Right renal cortex interstitium (tissue), 3 donors: ENCODE measurements at places on chromosomes 16 and 17.

DNA sequence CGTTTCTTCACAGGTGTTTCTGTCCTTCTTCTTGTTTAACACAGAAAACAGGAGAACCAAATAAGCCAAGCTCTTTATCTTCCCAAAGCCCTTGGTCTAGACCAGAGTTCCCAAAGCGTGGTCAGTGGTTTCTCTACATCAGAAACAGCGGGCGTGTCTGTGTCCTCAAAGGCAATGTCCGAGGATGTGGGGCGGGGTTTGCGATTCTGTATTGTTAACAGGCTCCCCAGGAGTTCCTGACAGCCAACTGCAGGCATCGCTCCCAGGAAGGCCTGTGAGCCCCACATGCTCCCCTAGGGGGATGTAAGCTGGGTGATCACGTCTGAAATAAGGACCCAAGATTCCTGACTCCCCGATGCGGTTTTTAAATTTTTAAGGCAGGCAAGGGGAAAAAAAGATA is 28.4 kb upstream of the SLC25A19 start:
- DNase-seq, result no peak

DNA sequence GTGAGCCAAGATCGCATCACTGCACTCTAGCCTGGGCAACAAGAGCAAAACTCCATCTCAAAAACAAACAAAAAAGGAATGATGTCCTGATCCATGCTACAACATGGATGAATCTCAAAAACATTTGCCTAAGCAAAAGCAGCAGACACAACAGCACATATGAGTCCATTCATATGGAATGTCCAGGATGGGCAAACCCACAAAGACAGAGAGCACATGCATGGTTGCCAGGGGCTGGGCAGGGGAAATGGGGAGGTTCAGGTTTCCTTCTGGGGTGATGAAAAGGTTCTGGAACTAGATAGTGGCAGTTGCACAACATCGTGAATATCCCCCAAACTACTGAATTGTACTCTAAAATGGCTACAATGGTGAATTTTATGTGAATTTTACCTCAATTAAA is 35.3 kb upstream of the RAI1 start:
- DNase-seq, result no peak

- DNase-seq, result no peak
Observed at GRCh38 chr16:14511800-14512135, 118.3 kb downstream of the PARN start.

DNA sequence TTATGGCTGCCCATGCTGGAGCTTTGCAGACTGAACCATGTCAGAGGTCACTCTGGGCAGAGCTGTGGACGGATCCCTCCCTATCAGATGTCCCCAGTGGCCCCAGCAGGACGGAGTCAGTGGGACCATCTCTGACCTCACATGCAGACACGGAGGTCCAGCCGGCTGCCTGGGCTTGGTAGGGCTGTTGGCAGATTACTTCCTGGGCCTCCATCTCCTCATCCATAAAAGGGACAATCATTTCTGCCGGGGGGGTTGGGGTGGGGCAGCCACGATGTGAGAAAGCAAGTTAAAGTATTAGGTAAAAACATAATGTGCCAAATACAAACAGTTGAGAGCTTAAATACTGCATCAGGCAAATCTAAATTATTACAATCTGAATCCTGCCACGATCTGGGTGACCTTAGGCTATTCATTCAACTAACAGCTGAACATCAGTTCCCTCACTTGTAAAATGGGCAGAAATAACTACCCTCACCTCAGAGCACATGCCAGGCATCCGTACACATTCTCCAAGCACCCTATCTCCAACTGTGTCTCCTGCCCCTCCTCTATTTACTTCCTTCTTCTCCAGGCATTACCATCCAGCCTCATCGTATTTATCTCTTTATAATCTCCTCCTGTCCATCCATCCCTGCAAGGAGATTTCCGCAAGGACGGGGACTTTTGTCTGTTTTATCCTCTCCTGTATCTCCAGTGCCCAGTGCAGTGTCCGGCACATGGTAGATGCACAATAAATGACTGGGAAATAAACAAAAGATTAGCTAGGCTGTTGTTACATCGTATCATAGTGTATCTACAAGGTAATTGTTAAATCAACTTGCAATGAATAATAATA is 192.3 kb upstream of the FOXF1 start:
- no peak for DNase-seq

GRCh38 chr17:40854175-40854814 is 12.7 kb downstream of the KRT12 start:
- DNase-seq, result no peak

- peak; percentile 84 for DNase-seq
Observed at GRCh38 chr17:78324391-78325075, 35.3 kb downstream of the SOCS3 start.

DNA sequence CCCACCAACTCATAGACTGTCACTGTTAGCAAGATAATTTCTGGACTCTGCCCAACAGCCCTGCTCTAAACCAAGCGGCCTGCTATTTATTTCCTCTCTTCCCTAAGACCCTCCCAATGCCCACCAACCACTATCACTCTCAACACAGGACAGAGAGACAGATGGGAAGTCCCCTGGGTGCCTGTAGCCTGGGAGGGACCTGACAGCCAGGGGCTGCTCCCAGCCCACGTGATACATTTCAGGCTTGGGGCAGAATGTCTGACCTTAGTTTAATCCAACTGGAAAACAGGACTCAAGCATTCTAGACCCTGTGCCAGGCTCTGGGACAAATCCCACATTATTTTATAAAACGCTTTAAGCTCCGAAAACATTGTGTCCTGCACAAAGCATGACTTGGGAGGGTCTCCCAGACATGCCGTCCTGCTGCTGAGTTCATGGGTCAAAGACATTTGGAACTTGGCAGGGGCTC is 23.6 kb downstream of the XYLT1 start:
- DNase-seq, result no peak

- DNase-seq, result no peak
Observed at GRCh38 chr16:19599968-19600716, 44.6 kb downstream of the VPS35L start.

DNA sequence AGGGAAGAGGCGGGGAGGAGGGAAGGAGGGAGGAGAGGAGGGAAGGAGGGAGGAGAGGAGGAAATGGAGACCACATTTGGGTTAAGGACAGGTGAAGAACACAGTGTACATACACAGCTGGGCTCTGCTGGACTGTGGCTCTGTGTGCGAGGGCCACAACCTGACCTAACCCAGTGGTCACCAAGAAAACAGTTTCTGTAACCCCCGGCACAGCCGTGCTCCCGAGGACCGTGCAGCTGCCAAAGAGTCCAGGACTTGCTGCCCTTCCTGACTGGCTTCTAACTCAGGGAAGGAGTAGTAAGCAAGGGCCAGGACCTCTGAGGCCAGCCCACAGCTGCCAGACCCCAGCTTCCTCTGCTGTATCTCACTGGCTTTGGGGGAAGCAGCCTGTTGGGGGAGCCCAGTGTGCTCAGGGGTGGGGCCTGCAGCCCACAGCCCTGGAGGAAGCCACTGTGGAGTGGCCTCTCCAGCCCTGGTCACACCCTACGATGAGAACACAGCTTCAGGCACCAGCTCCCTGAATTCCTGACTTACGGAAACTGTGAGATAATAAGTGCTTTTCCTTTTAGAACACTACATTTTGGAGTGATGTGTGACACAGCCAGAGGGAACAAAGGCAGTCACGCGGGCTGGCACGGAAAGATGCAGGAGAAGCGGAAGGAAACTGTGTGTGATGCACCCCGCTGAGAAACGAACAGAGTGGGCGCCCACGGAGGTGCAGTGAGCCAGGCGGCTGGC is 32.3 kb downstream of the SLC7A5 start:
- no peak for DNase-seq

GRCh38 chr17:78996781-78997201 is 12.8 kb downstream of the CANT1 start:
- no peak for DNase-seq
